ENCODE measurements at places on chromosomes 13 and 19.

GRCh38 chr19:48946463-48947257 is 8.0 kb upstream of the BAX start:
- no peak for DNase-seq

DNA sequence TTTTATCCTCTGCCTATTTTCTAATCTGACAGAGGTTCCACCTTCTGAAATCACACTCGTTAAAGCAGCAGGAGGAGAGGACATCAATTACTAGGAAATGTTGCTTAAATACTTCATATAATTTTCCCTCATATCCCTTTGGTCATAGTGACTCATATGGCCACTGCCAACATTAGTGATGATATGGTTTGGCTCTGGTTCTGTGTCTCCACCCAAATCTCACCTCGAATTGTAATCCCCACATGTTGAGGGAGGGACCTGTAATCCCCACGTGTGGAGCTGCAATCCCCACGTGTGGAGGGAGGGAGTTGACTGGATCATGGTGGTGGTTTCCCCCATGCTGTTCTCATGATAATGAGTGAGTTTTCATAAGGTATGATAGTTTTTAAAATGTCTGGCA is 618.4 kb upstream of the SLITRK5 start:
- no peak for DNase-seq

DNA sequence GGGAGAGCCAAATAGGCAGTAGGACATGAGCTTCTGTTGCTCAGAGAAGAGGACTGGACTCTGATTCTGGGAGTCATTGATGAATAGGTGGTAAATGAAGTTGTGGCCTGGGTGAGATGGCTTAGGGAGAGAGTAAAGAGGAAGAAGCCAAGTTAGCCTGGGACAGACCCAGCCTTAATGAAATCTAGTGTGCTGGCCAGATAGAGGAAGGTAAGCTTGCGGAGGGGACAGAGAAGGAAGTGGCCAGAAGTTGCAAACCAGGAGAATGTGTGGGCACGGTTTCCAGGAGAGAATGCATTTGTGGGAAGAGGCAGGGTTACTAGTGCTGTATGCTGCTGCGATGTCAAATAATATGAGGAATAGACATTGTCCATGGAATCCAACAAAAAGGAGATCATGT is 83.3 kb upstream of the OLFM4 start:
- no peak for DNase-seq

DNA sequence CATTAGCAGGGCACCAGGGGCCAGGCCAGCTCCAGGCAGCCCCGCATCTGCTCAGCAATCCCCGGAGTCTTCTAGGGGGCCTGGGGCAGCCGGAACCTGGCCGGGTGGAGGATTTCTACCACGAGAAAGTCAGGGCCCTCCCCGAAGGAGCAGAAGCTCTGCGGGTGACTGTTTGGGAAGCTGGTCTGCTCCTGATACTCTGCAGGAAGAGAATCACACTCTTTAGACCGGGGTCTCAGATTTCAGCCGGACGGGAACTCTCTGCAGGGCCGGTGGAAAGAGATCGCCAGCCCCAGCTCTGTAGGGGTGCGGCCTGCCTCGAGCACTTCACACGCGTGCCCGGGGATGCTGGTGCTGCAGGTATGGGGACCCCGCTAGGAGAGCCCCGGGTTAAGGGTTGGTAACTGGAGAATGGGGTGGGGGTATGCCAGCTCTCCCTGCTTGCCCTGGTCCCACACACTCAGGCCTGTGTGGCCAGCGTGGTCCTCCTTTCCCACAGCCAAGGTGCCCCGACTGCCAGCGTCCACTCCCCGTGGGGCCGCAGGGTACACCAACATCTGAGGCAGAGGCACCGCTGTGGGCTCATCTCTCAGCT is 20.1 kb downstream of the RASA3 start:
- no peak for DNase-seq

GRCh38 chr19:23286477-23286876 is 36.3 kb upstream of the ZNF724 start:
- DNase-seq: no peak

DNA sequence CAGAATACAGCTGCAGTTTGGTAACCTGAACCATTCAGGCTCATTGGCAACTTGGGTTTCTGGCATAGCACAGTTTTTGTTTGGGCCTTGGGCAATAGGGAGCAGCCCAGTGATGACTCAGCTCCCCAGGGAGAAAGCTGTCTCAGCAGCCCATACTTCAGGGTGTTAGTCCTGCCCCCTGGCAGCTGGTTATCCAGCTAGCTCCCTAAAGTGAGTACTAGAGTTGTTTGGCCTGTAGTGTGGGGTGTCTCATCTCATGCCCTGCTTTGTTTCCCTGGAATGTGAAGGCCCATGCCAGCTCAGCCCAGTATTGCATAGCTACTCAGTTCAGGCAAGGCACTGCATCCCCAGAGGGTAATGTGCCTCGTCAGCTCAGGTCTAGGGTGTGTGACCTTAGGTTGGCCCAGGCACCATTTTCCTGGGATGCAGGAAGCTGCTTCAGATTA is 18.2 kb upstream of the ZNF543 start:
- DNase-seq: no peak
